Islet precursor cell (in vitro differentiated cells): ENCODE measurements at places on chromosomes 16 and 17.

GRCh38 chr16:18816286-18816685 lies 14.9 kb upstream of the ARL6IP1 start:
- no peak for DNase-seq

- DNase-seq, result no peak
Observed at GRCh38 chr16:11671676-11672075, 3.4 kb downstream of the SNN start.

- DNase-seq, result peak; percentile 47
Observed at GRCh38 chr16:84482001-84482891, 22.2 kb downstream of the MEAK7 start.

DNA sequence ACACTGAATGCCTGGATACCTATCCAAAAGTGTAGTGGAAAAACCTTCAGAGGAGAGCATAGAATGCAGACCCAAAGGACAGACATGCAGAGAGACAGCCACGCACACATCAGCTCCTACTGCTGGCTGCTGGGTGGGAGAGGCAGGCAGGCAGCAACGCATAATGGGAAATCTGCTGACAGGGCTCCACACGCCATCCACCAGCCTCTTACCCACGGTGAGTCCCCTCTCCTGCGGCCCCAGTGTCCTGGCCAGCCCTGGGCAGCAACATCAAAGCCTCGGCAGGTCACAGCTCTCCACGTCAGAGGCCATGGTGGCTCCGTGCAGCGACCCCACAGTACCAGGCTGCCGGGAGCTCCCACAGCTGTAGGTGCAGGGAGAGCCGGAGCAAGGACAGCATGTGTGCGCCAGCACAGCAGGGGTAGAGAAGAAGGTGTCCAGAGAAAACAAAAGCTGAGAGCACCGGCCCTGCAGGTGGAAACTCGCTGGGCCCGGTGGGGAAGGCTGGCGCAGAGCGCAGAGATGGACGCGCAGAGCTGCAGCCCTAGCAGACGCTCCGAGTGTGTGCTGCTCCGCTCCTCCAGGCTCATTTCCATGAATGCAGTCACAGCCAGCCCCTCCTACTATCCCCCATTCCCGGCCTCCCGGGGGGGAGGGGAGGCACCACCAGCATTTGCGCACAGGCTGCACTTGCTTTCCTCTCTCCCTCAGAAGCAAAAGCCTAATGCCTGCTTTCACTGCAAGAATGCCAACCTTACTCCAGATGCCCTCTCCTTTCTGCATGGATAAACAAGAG lies 58.9 kb downstream of the CYTH1 start:
- DNase-seq, result peak; percentile 93

- DNase-seq, result no peak
Observed at GRCh38 chr17:418421-418751, 65.8 kb upstream of the RPH3AL start.

- DNase-seq, result no peak
Observed at GRCh38 chr17:57832314-57833178, 17.3 kb downstream of the MRPS23 start.

DNA sequence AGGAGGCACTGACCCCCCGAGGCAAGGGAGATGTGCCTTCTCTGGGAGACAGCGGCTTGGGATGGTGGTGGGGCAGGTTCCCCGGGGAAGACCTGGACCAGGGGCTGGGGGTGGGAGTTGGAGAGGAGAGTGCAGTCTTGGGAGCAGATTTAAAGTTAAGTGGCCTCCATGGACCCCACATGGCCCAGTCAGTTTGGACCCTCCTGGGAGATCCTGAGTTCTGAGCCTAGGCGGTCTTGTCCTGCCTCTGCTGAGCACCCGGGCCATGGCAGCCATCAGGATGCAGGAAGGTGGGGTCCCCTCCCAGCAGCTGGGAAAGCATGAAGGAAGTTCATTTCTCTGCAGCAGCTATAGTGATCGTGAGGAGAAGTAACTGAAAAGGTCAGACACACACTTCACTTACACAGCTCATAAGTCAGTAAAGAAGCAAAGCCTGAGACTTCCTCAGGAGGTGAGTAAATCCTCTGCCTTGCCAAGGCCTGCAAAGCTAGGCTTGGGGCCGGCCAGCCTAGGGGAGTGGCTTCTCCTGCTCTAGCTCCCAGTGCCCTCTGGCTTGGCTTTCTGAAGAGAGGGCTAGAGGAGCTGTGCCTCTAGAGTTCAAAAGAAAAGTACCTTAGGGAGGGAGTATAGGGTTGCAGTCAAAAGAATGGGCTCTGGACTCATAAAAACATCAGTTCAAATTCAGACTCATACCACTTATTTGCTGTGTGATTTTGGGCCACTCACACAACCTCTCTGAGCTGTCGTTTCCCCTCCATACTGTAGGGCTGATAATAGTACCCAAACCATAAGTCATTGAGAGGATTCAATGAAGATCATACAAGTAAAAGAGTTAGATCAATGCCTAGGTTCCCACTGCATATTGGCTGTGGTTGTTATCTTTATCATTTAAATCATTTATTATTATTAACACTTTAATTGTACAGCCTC lies 31.0 kb upstream of the C16orf78 start:
- peak; percentile 46 for DNase-seq

- DNase-seq, result no peak
Observed at GRCh38 chr17:5530265-5531084, 44.1 kb downstream of the MIS12 start.

DNA sequence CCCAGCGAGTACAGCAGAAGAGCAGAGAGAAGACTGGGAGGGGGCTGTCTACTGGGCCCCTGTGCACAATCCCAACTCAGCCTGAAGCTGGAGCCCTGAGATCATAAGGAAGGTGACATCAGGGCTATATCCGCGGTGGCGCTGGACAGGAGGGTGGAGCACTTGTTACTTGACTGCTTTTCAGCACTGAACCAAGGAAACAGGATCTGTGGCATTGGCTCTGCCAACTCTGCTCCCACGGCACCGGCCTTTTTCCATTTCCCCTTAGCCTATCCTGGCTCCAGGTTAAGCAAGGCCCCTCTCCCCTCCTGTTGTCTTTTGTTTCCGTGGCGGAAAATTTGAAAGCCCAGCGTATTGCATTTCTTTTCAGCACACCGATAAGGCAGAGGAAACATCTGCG lies 125.0 kb upstream of the IRX3 start:
- no peak for DNase-seq

DNA sequence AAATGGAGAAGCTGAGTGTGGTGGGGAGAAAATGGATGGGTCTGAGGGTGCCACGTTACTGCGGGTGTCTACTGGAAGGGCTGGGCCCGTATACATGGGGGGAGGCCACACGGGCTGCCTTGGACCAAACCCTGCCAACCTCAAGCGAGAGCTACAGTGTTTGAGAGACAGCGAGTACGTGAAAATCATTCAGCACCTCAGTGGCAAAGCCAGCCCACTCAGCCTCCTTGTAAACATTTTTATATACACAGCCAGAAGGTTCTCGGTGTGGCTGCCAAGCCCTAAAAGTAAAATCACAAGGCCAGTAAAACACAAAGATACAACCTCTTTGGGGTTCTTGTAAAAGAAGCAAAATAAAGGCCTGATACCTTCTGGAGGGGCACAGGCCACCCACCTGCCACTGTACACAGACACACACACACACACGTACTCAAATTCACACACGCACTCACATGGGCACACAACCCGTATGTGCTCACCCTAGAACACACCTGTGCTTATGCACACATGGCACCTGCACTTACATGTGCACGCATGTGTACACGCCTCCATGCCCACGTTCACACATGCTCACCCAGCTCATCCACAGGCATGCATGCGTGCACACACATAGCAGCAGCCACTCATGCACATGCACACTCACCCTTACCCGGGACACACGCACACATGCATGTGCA lies 102.8 kb downstream of the GSG1L start:
- DNase-seq, result peak; percentile 36

DNA sequence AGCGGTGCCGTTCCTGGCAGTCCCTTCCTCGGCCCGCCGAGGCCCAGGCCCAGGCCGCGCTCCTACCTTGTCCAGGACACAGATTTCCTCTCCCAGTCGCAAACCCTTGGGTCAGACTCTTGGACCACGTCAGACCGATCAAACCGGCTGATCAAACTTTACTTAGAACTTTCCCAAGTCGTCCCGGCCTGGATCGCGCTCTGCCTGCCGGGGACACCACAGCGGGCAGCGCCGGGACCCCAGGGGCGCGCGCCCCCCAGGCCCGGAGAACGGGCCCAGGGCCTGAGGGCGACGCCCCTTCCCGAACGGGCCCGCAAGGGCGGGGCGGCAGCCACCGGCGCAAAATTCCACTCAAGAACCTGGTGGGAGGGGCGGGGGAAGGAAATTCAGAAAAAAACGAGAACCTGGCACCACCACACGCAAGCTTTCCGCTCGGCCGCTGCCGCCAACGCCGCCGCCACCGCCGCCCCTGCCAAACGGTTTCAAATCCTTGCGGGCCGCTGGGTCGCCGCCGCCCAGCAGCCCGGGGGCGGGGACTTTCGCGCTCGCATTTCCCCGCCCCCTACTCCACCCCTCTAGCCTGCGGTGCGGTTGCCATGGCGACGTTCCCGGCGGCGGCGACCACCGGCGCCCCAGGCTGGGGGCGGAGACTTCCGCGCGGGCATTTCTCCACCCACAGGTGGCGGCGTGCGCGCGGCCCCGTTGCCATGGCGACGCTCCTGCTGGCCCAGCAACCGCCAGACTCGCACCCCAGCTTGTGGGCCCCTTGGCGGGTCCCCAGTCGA lies at the start of gene CEP112:
Gene CEP112, minus strand, starts transcription at position 541 of the 785 bp plus-strand sequence.
- DNase-seq, result peak; percentile 93

- DNase-seq, result no peak
Observed at GRCh38 chr17:40632216-40632615, 15.4 kb downstream of the SMARCE1 start.

GRCh38 chr17:15250135-15250860 lies 14.8 kb downstream of the PMP22 start:
- peak; percentile 45 for DNase-seq

DNA sequence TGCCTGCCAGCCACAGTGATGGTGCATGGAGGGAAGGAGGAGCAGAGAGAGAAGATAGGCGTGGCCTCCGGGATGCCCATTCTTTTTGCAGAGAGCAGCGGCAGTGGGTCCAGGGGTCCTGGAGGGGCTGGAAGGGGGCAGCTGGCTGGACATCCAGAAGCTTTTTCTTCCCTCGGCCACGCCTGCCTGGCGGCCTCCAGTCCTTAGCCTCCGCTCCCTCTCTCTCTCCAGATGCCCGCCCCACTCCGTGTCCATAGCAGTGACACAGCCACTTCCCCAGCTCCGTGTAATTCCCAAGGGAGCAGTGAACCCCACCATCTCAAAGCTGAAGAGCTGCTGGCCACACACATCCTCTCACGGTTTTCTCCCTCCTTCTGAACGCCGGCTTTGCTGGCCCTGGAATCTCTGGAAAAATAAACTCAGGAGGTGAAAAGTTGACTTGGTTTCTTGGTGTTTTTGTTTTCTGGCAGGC lies 26.3 kb upstream of the CDC42EP4 start:
- no peak for DNase-seq

- DNase-seq, result no peak
Observed at GRCh38 chr17:57337390-57337789, 81.1 kb downstream of the MSI2 start.

- DNase-seq, result no peak
Observed at GRCh38 chr16:89420204-89420603, 70.2 kb downstream of the ANKRD11 start.

- no peak for DNase-seq
Observed at GRCh38 chr16:85423631-85424030, 189.5 kb upstream of the GSE1 start.

DNA sequence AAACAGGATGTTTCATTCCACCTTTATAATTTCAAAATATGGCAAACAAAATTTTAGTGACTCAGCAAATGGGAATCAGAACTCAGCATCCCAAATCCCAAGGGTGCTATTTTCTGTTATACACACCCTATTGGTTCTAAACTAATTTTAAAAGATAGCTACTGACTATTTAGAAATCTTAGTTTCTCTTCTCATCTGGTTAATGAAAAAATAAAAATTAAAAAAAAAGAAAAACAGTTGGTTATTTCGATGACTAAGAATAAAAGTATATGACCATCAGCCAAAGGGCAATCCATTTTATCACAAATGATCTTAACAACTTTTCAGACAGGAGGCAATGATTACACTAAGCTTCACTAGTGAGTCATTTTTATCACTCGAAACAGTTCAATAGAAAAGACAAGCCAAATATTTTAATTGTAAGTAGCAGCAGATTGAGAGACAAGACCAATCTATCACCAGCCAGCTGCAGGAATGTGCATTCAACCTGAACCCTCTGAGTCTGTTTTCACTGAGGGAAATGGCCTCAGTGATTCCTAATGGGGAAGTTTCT lies 15.2 kb downstream of the PHLPP2 start:
- no peak for DNase-seq

DNA sequence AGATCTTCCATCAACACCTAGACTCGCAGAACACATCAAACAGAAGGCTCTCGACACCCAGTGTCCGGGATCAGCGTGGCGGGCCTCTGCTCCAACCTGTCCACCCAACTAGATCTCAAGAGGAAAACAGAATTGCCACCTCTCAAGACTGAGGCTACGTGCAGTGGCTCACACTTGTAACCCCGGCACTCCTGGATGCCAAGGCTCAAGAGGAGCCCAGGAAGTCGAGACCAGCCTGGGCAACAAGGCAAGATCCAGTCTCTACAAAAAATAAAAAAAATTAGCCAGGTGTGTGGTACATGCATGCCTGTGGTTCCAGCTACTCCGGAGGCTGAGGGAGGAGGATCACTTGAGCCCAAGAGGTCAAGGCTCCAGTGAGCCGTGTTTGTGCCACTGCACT lies 132.6 kb downstream of the ZFHX3 start:
- no peak for DNase-seq

- no peak for DNase-seq
Observed at GRCh38 chr16:11187522-11188023, 68.4 kb downstream of the SOCS1 start.

DNA sequence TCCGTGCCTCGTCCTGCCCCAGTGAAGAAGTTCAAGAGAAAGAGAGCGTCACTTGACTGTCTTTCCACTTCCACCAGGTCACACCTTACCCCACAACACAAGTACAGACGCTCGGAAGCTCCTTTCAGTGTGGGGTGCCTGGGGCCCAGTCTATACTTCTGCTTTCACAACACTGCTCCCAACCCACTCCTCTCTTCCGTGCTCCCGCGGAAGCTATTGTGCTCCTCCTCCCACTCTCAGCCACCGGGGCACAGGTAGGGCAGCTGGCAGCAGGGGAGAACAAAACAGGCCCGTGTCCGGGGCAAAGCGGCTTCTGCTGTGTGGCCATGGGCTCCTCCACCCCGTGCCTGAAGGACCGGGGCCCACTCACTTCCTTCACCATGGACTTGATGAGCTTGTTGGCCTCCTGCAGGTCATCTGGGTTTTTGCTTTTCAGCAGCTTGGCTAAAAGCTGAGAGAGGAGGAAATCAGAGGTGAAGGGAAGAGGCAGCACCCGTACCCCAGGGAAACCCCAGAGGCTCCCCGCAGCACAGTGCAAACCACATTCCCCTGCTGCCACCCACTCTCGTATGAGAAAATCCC lies 18.9 kb downstream of the GGA3 start:
- peak; percentile 56 for DNase-seq

- no peak for DNase-seq
Observed at GRCh38 chr17:63956296-63956920, 16.3 kb downstream of the SCN4A start.

GRCh38 chr17:28193241-28193640 lies 125.8 kb upstream of the TMEM97 start:
- no peak for DNase-seq

GRCh38 chr17:18230288-18231141 lies 5.1 kb downstream of the LLGL1 start:
- no peak for DNase-seq
